ENCODE measurements at places on chromosomes 7 and 10.

DNA sequence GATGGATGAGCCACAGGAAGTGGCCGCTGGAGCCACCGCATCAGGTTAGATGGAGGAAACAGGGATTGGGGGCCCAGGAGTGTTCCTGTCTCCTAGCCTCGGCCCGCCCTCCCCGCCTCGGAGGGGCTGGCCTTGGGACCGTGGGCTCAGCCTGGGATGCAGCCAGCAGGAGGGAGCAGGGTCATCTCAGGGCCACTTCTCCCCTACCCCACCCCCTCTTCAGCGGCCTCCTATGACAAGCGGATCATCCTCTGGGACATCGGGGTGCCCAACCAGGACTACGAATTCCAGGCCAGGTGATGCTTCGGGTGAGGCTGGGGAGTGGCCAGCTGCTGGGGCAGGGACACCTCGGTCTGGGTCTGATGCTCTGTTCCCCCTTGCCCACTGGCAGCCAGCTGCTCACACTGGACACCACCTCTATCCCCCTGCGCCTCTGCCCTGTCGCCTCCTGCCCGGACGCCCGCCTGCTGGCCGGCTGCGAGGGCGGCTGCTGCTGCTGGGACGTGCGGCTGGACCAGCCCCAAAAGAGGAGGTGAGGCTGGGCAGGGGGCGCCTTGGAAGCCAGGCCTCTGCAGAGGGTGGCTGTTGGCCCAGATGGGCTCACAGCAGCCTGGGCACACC is 4.7 kb downstream of the LRWD1 start:
- H3K4me3 ChIP-seq: no peak overlapping the region
- H3K4me1 ChIP-seq: peaks cover 22% of the 10 kb centered on the region
- no peaks in the 10 kb centered on the region for H3K27me3 ChIP-seq
- peaks cover 24% of the 10 kb centered on the region for H3K36me3 ChIP-seq

- no peaks in the 10 kb centered on the region for H3K36me3 ChIP-seq
- no peak overlapping the region for H3K27ac ChIP-seq
- no peak overlapping the region for H3K4me3 ChIP-seq
- H3K27me3 ChIP-seq: peaks cover 94% of the 10 kb centered on the region
- no peaks in the 10 kb centered on the region for H3K4me1 ChIP-seq
- DNase-seq: no peak
Observed at GRCh38 chr10:100838986-100839385, 73.8 kb upstream of the SLF2 start.

DNA sequence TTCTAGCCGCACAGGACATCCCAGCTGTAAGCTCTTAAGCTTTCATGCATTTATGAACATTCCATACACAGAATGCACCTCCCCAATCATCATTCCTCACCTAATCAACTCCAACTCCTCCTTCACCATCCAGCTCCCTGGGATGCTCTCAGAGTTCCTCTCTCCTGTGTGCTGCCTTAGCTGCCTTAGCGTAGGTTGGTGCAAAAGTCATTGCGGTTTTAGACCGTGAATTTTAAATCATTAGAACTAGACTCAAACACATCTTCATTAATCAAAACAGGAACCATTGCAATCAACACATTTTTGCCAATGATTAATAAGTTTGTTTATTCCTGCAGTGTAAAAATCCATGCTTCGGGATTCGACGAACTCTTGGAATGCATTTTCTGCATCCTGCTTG is 159.9 kb upstream of the CDCA7L start:
- no peaks in the 10 kb centered on the region for H3K36me3 ChIP-seq
- H3K4me1 ChIP-seq: peaks cover 7% of the 10 kb centered on the region
- DNase-seq: no peak
- no peak overlapping the region for H3K27ac ChIP-seq

- no peaks in the 10 kb centered on the region for H3K36me3 ChIP-seq
- H3K27me3 ChIP-seq: no peaks in the 10 kb centered on the region
- no peak for DNase-seq
- H3K4me1 ChIP-seq: no peaks in the 10 kb centered on the region
Observed at GRCh38 chr7:93873998-93874574, 16.5 kb downstream of the TFPI2 start.

GRCh38 chr10:79405221-79405994 is 40.0 kb downstream of the ZCCHC24 start:
- no peaks in the 10 kb centered on the region for H3K4me1 ChIP-seq
- no peaks in the 10 kb centered on the region for H3K36me3 ChIP-seq
- H3K27ac ChIP-seq: no peak overlapping the region
- no peak overlapping the region for H3K4me3 ChIP-seq
- DNase-seq: no peak

- H3K4me1 ChIP-seq: no peaks in the 10 kb centered on the region
- no peak for DNase-seq
- no peak overlapping the region for H3K4me3 ChIP-seq
- H3K27ac ChIP-seq: no peak overlapping the region
- no peaks in the 10 kb centered on the region for H3K27me3 ChIP-seq
Observed at GRCh38 chr10:1003884-1004670, 15.8 kb downstream of the GTPBP4 start.

DNA sequence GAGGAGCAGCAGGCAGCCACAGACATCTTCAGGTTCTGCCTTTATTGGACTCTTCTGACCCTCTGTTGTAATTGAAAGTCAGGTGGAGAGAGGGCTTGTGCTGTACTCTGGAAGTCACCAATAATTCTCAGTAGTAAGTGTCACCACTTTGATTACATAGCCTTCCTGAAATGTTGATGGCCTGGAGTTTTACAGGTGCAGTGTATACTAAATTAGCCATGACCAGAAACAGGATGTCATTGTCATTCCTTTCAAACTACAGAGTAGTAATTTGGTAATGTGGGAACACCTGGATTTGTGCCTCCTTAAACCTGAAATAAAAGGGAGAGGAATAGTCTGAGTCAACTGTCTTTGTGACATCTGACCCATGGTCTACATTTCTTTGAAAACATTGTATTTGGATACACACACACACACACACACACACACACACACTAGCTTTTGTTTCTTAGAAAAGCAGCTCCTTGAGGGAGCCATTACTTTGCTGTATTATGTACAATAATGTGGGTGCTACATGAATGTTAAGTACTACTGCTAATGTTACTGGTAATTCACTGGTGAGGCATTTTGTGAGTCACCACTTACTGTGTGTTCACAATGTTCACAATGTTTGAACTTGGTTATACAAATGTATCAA is 19.6 kb downstream of the ARL4A start:
- H3K4me1 ChIP-seq: no peaks in the 10 kb centered on the region
- no peak for DNase-seq
- no peak overlapping the region for H3K4me3 ChIP-seq
- H3K27ac ChIP-seq: no peak overlapping the region
- H3K36me3 ChIP-seq: no peaks in the 10 kb centered on the region

DNA sequence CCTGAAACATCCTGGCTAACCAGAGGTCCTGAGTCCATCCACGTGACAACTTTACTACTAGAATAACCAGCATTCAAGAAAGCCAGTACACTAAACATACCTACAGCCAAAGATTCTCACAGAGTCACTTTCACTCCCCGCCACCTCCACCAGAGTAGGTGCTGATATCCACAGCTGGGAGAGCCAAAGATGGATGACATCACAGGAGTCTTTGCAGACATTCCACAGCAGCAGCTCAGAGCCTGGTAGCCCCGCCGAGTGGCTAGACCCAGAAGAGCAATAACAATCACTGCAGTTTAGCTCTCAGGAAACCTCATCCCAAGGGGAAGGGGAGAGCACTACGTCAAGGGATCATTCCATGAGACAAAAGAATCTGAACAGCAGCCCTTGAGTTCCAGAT is 13.5 kb upstream of the ADAM22 start:
- no peak overlapping the region for H3K4me3 ChIP-seq
- no peak overlapping the region for H3K27ac ChIP-seq
- H3K4me1 ChIP-seq: no peaks in the 10 kb centered on the region
- H3K27me3 ChIP-seq: no peaks in the 10 kb centered on the region
- no peak for DNase-seq

- H3K4me1 ChIP-seq: no peaks in the 10 kb centered on the region
- no peak overlapping the region for H3K4me3 ChIP-seq
- H3K36me3 ChIP-seq: no peaks in the 10 kb centered on the region
- no peak overlapping the region for H3K27ac ChIP-seq
- H3K27me3 ChIP-seq: peaks cover 73% of the 10 kb centered on the region
- no peak for DNase-seq
Observed at GRCh38 chr7:129525225-129525862, 23.0 kb downstream of the SMKR1 start.

- no peaks in the 10 kb centered on the region for H3K27me3 ChIP-seq
- H3K27ac ChIP-seq: no peak overlapping the region
- H3K4me1 ChIP-seq: peaks cover 88% of the 10 kb centered on the region
- H3K4me3 ChIP-seq: no peak overlapping the region
- no peaks in the 10 kb centered on the region for H3K36me3 ChIP-seq
- DNase-seq: peak; percentile 2
Observed at GRCh38 chr7:44279286-44279685, 46.1 kb downstream of the CAMK2B start.

All from left ventricle myocardium inferior (tissue), 1 donor.